ENCODE measurements at places on chromosomes 2 and 18.

GRCh38 chr2:39584283-39584965 is 81.3 kb upstream of the TMEM178A start:
- DNase-seq: no peak

GRCh38 chr2:21008014-21008789 is 35.7 kb downstream of the APOB start:
- no peak for DNase-seq

DNA sequence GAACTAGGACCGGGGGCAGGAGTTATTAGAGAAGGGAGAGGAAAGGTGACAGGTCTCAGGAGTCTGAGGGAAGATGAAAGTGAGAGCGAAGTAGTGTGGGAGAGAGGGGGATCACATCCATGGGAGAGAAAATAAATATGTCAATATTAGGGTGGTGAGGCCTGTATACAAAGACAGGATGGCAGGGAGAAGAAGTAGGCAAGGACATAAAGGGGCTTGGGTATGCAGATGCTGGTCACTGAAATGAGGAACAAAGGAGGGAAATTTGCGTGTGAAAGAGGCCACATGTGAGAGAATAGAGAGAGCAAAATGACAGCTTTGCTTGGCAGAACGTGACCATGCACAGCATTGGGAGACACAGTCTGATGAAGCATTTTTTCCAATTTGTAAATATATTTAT is 13.6 kb downstream of the METAP1D start:
- DNase-seq: peak; percentile 68

DNA sequence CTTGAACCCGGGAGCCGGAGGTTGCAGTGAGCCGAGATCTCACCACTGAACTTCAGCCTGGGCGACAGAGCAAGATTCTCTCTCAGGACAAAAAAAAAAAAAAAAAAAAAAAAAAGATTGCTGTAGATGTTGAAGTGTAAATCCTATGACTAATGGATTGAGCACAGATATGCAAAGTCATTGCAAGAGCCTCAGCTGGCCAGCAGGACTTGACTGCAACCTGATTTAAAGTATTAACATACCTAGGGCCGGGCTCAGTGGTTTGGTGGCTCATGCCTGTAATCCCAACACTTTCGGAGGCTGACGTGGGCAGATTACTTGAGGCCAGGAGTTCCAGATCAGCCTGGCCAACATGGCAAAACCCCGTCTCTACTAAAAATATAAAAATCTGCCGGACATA is 103.4 kb upstream of the MSH2 start:
- peak; percentile 73 for DNase-seq

DNA sequence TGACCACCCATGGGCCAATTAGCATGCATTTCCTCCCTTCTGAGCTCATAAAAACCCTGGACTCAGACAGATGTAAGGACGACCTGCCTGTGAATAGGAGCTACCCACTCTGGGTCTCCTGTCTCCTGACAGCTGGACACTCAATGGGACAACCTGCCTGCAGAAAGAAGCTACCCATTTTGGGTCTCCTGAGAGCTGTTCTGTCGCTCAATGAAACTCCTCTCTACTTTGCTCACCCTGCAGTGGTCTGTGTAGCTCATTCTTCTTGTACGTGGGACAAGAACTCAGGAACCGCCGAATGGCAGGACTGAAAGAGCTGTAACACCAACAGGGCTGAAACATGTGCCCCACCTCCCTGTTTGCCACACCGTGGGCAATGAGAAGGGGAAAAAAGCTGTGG is 60.3 kb upstream of the DYNC1I2 start:
- DNase-seq: no peak

DNA sequence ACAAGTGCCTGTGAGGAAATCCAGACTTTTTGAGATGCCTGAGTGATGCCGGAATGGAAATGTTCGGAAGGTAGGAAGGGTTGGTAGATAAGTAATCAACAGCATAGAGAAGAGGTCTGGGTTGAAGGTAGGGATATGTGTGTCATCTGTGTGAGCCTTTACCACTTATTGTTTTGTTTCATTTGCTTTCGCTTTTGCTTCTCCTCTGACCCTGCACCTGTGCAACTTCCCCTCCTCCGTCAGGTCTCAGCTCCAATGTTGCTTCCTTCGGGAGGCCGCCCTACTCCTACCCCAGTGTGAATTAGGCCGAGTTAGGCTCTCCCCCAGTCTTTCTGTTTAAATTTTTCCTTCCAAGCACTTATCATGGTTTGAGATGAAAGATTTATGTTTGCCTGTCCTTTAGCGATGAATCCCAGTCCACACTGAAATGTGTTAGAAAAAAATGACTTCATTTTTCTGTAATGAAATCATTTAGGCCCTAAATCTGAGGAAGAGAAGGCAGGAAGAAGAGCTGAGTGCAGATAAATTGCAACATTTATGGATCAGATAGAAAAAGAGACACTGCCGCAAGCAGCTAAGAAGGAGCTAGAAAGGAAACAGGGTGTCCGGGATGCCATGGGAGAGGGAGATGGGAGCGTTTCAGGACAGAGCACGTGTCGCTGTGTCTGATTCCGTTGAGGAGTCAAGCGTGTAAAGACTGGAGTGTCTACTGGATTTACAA is 139.6 kb upstream of the PELI1 start:
- DNase-seq: peak; percentile 50

DNA sequence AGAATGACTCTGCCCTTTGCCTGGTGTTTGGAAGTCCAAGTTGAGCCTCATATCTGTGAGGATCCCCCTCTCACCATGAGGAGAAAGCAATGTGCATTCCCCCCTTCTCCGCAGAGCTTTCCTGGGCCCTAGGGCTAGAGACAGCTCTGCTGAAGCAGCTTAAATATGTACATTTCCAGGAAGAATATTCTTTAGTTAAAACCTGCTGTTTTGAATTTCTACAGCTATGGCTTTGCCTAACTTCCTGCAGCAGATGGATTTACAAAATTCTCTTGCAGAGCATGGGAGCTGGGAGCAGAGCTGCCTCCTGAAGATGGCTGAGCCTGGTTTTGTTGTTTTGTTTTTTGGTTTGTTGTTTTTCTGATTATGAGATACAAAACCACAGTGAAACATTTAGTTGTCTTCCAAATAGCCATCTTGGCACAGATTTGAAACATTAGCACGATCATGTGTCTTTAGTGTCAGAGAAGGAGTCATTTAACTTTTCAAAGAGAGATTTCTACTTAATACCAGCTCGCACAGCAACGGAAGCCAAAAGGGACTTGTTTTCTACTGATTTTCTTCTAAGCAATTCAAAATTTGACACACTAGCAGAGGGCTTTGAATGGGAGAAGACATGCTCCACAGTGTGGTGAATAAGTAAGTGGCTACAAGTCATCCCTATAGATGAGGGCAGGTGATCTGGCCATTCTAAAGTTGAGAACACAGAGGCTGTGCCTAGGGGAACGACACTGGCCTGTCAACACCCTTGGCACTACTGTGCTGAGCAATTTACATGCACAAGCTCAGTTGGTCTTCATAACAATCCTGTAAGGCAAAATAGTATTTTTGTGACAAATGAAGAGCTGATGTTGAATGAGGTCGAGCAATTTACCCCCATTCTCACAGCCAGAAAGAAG is 222.6 kb downstream of the MREG start:
- no peak for DNase-seq

DNA sequence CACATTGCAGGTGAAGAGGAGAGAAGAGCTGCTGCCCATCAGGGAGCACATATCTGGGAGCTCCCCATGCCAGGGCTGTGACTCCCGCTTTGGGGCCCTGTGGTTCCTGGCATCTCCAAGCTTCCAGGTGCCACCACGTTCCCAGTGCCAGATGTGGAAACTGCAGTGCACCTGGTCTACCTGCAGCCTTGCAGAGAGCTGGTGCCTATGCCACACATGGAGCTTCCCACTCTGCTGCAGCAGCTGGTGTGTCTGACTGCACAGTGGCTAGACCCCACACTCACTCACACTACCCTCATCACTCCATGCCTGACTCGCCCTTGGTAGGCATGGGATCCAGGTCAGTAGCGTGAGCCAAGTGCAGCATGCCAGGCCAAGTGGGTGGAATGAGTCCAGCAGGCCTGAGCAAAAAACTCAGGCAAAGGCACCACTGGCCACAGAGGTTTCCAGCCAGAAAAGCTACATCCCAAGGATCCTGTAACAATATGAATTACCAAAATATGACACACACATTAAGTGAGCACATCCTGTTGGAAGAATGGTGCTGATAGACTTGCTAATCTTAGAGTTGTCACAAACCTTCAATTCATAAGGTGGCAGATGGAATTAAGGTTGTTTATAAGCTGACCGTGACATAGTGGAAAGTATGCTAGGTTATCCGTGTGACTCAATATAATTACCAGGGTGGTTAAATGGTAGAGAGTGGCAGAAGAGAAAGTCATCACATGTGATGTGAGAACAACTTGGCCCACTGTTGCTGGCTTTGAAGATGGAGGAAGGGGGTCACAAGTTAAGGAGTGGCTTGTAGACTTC is 150.9 kb downstream of the EHBP1 start:
- DNase-seq: no peak

GRCh38 chr2:207990784-207991183 is 34.5 kb downstream of the PLEKHM3 start:
- DNase-seq: no peak

DNA sequence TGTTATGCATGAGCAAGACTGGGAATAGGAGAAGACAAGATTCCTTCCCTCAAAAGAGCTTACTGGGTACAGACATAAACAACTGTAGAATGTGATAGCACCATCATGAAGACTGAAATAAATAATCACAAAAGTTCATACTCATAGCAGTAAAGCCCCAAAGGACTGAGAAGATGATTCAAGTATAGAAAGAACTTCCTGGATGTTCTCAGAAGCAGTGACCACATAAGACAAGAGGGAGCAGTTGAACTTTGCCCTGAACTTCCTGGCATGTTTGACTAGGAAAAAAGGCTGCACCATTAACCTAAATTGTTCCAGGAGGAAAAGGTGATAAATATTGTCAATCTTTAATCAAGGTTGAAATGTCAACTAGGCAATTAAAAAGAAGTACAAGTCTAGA is 57.8 kb upstream of the CCDC141 start:
- DNase-seq: no peak

GRCh38 chr2:12107939-12108338 is 361.5 kb downstream of the LPIN1 start:
- DNase-seq: no peak

GRCh38 chr18:9742524-9743131 is 34.5 kb downstream of the RAB31 start:
- DNase-seq: peak; percentile 52

GRCh38 chr2:207930747-207931146 is 94.6 kb downstream of the PLEKHM3 start:
- no peak for DNase-seq

- no peak for DNase-seq
Observed at GRCh38 chr2:238165288-238165921, 6.6 kb downstream of the ERFE start.

DNA sequence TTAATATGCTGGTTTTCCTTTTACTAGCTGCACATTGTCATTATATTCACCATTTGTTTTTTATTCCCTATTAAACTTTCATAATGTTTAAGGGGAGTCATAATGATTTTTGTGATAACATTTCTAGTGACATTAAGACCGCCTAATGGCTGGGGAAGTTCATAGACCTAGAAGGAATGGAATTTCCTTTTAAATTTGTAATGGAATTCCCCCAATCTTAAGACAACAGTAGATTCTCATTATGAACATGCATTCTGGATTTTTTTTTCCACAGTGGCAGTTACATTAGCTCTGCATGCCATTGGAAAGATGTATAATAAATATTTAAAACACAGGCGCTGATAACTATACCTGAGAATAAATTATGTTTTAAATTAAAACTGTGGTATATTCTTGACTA is 8.4 kb downstream of the YPEL5 start:
- peak; percentile 69 for DNase-seq

DNA sequence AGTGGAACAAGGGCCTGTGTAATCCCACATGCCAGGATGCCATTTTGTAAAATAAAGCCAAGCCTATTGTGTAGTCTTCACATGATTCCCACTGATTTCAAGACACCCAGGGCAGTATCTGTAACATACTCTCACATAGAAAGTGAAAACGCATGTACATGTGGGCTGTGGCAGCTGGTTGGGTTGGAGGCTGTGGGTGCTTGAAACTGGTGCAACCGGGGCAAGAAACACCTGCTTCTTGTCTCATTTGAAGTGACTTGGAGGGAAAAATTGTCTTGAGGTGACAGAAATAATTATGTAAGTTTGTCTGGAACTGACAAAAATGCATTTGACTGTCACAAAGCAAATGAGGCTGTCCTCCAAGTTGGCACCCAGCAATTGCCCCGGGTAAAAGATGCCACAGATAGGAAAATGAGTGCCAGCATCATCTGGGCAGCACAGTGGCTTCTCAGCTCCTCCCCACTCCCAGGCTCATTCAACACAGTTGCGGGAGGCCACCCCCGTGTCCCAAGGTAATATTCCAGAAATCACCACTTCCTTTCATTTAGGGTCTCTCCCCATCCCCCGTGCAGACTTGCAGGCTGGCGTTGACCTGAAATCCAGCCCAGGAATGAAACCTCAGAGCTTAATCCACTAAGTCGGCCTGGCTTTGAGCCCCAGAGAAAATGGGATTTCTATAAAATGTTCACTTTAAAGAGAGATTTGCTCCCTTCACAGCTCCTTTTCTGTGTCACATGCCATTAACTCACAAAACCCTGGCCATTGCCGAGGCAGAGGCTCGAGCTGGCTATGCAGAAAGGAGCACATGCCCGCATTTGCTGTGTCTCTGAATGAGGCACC is 293.9 kb upstream of the PARD3B start:
- no peak for DNase-seq

DNA sequence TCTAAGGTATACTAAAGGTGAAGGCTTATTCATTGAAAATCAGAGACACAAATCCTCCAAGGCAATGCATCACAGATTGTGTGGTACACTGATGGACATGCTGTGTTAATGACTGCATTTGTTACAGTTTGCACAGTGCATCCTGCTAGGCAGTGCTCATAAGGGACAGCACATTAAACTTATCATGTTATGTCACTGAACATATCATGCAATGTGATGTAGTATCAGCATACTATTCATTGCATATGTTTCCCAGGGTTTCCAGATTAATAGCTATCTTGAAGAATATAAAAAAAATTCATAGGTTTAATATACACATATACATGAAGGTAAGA is 225.3 kb downstream of the NCKAP5 start:
- DNase-seq: no peak

GRCh38 chr2:190663839-190664238 is 15.0 kb downstream of the NAB1 start:
- DNase-seq: no peak

GRCh38 chr2:226489775-226490541 is 309.7 kb downstream of the IRS1 start:
- peak; percentile 75 for DNase-seq

- DNase-seq: no peak
Observed at GRCh38 chr2:140344838-140345237, 1564.6 kb upstream of the NXPH2 start.

- no peak for DNase-seq
Observed at GRCh38 chr2:197377670-197378069, 57.2 kb downstream of the SF3B1 start.
